Activated gamma-delta T cell treated with Interleukin-2 at 50 U/mL for 16 hours (primary cell): ENCODE measurements at places on chromosomes 2 and 18.
A peak's percentile ranks its signal among the peaks of the same experiment; 100 is the strongest.

DNA sequence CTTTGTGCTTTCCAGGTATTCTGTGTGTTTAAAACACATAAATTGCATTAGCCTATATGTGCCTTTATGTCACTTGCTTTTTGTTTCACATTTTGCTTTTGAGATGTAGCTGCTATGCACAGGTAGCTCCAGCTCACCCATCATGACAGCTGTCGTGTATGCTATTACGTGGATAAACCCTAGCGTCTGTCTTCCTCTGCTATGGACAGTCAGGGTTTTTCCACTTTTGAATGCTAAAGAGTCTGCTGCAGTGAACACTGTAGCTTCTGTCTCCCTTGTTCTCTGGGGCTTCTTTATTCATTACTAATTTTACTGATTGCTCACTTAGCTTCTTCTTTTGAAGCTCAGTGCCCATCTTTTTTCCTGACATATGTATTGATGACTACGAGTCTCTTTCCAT is 24.7 kb upstream of the MBP start:
- no peak for DNase-seq

DNA sequence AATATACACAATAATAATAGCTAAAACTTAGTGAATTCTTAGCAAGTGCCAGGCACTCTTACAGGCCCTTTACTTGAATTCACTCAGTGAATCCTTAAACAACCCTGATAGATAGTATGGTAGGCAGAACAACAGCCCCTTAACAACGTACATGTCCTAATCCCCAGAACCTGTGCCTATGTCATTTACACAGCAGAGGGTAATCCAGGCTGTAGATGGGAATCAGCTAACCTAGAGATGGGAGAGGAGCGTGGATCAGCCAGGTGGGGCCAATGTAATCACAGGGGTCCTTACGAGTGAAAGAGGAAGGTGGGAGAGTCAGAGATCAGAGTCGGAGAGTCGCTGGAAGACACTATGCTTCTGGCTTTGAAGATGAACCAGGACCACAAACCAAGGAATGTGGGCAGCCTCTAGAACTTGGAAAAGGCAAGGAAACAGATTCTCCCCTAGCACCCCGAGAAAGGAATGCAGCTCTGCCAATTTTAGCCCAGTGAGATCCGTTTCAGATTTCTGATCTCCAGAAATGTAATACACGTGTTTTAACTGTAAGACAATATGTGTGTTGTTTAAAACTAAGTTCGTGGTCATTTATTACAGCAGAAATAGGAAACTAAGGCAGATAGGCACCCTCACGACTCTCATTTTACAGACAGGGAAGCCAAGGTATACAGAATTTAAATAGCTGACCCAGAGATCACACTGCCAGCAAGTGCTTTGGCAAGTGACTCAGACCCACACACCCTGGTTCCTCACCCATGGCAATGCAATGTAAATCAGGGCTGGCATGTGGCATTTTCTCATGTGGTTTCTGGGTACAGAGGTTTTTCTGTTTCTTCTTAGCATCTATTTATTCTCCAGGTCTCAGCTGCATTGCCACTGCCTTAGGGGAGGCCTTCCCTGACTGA is 68.9 kb downstream of the DOCK10 start:
- peak; percentile 48 for DNase-seq

- no peak for DNase-seq
Measured at GRCh38 chr2:80830891-80831290, 526.3 kb upstream of the LRRTM1 start.

GRCh38 chr2:234571620-234572407 is 74.9 kb upstream of the ARL4C start:
- DNase-seq: no peak

GRCh38 chr2:237045449-237045848 is 40.2 kb upstream of the COPS8 start:
- DNase-seq: no peak

- DNase-seq: no peak
Measured at GRCh38 chr2:124039762-124040291, 14.7 kb downstream of the CNTNAP5 start.

GRCh38 chr18:23995180-23995579 is 19.4 kb upstream of the TTC39C start:
- no peak for DNase-seq

DNA sequence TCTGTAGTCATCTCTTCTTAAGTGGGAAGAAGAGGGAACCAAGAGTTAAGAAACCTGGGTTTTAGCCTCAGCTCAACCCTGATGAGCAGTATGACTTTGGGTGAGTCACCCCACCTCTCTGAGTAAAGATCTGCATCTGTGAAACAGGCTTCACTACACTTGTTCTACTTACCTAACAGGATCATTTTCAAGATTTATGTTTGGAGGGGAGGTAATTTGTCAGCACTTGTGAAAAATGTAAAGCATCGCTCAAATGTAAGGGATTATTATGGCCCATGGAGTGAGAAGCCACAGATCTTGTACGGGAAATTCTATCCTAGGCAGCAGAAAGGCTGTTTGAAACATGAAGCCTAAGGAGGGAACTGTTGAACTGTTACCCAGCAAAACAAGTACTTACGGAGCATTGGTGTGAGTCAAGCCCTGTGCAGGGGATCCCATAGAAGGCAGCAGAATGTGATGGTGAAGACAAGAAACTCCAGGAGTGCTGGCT is 160.6 kb downstream of the PRKCE start:
- DNase-seq: no peak

GRCh38 chr2:157822993-157823392 is 53.1 kb downstream of the ACVR1 start:
- no peak for DNase-seq

- peak; percentile 71 for DNase-seq
Measured at GRCh38 chr2:171416009-171416926, 17.5 kb downstream of the METTL8 start.

DNA sequence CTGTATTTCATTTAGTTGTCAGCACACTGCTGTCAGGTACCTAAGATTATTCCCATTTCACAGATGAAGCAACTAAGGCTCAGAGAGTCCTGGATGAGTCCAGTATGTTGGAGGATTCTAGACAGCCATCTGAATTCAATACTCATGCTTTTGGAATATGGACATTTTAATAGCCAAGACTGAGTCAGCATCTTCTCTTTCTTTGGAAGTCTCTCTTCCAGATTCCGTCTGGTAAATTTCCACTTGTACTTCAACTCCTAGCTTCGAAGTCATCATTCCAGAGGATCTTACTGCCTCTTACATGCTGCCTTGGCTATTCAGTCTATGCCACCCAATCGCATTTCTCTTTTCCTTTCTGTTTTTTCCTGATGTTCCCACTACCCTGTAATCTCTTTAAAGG is 40.6 kb downstream of the INSIG2 start:
- DNase-seq: no peak

- DNase-seq: no peak
Measured at GRCh38 chr2:172953970-172954852, 121.4 kb upstream of the MAP3K20 start.

DNA sequence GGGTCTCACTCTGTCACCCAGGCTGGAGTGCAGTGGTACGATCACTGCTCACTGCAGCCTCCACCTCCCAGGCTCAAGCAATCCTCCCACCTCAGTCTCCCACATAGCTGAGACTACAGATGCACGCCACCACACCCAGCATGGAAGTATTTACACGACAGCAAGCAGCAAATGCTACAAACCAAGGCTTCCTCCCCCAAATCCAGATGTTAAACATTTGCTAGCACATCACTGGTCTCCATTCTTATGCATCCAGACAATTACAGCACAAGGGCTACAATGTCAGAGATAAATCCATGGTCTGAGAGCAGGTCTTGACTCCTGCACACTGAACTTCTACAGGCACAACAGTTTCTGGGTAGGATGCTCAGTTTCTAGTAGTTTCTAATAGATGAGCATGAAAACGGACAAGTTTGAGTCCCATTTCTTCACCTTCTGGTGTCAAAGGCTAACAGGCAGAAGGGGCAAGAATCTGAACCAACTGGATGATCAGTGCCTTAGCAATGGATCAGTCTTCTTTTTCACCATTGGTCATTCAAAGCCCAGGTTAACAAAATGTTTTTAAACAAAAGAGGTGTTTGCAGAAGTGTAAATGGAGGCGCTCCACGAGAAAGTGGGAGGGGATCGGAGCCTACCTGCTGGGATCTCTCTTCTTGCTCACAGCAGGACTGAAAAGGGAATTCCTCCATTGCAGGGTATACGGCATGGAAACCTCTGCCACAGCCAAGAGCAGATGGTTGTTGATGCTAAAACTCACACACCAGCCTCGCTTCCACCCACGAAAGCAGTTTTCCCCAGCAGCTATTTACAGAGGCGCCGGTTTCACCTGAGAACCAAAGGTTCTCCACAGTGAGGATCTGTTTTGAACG is 135.0 kb upstream of the ARL4C start:
- DNase-seq: no peak

DNA sequence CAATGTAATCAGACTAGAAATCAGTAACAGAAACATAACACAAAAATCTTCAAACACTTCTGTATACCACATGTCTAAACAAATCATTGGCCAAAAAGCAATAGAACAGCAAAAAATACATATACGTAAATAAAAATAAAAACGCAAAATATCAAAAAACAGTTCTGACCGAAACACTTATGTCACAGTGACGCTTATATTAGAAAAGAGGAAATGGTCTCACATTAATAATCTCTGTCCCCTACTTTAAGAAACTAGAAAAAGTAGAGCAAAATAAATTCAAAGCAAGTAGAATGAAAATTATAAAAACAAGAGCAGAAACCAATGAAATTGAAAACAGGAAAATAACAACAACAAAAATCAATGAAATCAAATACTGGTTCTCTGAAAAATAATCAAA is 41.9 kb downstream of the TMEM131 start:
- DNase-seq: no peak

GRCh38 chr2:188495969-188496431 is 204.3 kb downstream of the GULP1 start:
- DNase-seq: no peak

DNA sequence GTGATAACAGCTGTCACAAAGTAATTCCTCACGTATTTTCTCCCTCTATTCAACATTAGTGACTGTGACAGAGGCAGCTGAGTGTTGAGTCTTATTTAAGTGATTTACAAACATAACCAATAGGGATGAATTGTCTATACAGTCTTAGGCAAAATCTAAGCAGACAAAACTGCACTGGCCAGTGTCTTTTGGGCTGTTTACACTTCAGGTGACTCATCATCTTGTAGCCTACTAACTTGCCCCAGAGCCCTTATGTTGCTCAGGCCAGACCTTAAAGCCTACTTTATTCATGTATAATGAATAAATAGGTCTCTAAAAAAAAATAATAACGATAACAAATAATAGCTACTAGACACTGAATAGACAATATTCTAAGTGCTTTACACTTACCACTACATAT is 17.2 kb downstream of the THOC1 start:
- no peak for DNase-seq

GRCh38 chr2:127951026-127951425 is 65.3 kb upstream of the AMMECR1L start:
- DNase-seq: no peak

- no peak for DNase-seq
Measured at GRCh38 chr2:105134081-105134480, 96.2 kb downstream of the MRPS9 start.

- no peak for DNase-seq
Measured at GRCh38 chr2:128422571-128422970, 103.9 kb upstream of the HS6ST1 start.

- no peak for DNase-seq
Measured at GRCh38 chr2:145303536-145303935, 783.6 kb upstream of the ZEB2 start.

DNA sequence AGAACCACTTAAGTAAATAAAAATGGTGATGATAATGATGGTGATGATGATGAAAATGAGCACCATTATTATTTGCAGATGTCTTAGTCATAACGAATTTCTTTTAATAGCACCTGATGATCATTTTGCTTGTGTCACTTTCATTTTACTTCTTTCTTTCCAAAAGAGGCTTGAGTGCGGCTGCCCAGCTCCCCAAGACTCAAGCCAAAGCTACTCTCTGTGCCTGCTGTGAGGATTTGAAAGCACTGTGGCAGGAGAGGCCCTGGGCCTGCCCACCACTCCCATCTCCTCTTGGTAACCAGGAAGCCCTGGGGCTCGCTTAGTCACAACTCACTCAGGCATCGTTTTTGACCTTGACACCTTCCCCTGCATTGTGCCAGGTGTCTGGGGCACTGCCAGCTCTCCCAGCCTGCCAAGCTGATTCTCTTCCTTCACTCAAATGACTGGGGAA is 41.2 kb downstream of the RPL37A start:
- DNase-seq: no peak

DNA sequence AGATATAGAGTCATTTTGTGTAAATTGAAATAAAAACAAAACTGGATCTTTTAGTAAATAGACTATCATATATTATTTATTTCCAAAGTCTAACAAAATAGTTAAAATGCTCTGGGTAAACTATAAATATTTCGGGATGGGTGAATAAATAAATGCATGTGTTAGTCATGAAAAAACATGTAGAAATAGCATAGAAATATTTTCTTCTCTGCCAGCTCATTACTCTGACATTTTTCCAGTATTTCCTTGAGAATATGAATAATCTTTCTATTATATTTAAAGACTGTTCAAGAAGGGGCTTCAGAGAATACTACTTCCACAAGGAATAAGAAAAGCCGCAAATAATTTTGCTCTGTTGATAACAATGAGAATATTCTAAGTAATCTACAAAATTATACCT is 880.4 kb downstream of the TRIB2 start:
- DNase-seq: no peak

DNA sequence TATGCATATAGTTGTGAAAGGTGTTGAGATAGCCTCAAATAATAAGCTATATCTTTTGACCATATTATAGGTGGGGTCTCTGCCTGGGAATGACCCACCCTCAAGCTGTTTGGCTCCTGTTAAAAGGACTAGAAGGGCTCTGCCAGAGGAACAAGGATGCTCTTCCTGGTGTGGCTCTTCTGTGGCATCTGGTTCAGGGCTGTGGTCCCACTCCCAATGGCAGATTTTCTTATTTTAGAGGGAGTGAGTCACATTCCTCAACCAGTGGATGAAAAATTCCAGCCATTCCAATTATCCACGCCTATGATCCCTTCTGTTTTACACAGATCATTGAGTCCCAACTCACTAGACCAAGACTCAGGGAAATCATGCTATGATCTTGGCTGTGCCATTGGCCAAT is 119.9 kb downstream of the PARD3B start:
- DNase-seq: no peak

DNA sequence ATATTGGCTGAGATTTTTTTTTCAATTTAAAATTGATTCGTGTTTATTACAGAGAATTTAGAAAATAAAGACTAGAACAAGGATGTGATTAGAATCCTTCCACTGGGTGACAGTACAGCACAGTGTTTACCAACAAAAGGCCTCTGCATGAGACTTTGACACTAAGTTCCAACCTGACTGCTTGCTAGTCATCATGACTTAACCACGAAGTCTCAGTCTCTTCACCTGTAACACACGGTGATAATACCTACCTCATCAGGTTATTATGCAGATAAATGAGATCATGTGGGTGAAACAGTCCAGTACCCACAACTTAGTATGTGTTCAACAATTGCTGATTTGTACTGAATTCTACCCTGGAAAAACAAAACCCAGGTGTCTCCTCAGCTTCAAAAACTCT is 151.2 kb downstream of the STK39 start:
- no peak for DNase-seq
